ENCODE measurements at places on chromosomes 16 and 17.

DNA sequence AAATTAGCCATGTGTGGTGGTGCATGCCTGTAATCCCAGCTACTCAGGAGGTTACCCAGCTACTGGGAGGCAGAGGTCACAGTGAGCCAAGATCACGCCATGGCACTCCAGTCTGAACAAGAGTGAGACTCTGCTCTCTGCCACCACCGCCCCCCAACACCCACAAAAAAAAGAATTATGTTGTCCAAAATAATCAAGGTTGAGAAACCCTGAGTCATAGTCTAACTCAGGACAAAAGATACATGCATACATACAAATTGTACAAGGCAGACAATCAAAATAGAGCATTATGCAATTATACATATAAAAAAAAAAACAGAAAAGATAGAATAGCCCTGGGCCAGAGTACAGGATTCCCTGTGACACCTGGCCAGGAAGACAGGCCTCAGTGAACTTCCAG lies 6.6 kb upstream of the KPNB1 start:
- DNase-seq, result no peak

- no peak for DNase-seq
These were observed 1.1 kb downstream of the GLIS2 start for GRCh38 chr16:4316864-4317531.

GRCh38 chr17:62307196-62307595 lies 73.2 kb upstream of the EFCAB3 start:
- DNase-seq, result no peak

DNA sequence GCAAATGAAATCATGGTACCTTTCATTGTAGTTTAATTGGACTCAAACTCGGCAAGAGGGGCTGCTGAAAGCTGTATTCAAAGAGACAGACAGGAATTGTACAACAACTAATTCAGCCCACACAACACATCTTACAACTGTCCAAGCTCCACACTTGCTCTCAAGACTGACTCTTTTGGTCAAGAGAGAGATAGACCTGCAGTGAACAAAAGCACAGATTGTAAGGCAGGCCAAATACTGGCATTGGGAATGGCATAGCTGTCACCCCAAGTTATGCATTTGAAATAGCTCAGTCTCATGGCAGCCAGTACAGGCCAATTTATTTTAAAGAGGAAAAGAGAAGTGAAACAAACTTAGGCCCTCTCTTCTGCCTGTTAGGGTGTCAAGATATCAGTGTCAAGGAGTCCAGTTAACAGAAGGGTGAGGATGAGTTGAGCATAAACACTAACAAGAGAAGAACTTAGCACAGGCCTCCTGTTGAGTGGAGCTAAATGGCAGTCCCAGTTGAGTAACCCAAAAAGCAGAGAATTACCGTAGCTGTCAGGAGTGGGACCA lies 215.7 kb downstream of the IRX3 start:
- DNase-seq, result peak; percentile 5

DNA sequence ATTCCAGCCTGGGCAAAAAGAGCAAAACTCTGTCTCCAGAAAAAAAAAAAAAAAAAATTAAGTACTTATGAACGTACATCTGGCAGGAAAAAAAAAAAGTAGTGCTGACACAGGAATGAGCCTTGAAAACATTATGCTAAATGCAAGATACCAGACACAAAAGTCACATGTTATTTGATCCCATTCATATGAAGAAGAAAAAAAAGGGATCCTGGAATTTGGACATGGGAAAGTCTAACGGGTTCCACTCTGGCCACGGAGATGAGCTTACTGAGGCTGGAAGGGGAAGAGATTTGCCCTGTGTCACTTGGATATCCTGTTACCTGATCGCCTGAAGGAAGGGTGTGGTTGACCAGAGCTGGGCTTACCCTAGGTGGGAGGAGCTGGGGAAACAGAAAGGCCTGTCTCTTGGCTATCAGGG lies 251.9 kb downstream of the PARN start:
- DNase-seq, result no peak

DNA sequence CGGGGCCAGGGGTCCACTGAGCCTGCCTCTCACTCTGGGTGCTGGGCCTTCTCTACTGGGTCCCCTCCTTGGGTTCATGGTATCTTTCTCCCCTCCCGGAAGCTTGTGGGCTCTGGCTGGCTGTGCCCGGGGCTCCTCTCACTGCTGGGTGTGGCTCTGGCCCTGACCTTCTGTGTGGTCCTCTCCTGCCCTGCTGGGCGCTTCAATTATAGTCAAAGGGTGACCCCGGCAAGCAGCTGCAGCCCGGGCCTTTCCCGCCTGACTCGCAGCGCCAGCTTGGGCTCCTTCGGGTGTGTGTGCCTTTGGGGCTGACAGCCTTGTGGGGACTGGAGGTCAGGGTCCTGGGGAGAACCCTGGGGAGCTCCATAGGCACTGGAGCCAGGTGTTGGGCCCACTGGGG lies 54.2 kb upstream of the PVALEF start:
- DNase-seq, result no peak

DNA sequence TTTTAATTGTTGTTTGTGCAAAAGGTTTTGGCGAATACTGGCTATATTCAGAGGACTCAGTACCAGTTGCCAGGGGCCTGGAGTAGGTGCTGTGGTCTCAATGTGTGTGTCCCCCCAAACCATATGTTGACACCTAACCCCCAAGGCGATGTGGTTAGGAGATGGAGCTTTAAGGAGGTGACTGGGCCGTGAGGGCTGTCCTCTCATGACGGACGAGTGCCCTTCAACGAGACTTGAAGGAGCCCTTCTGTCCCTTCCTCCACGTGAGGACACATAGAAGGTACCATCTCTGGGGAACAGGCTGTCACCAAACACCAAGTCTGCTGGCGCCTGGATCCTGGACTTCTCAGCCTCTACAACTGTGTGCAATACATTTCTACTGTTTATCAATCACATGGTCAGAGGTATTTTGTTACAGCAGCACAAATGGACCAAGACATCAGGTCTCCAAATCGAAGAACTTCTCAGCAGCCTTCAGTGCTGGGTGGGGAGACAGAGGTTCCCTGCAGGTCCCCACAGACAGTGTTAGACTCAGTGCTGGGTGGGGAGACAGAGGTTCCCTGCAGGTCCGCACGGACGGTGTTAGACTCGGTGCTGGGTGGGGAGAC lies 24.8 kb upstream of the METRNL start:
- no peak for DNase-seq

DNA sequence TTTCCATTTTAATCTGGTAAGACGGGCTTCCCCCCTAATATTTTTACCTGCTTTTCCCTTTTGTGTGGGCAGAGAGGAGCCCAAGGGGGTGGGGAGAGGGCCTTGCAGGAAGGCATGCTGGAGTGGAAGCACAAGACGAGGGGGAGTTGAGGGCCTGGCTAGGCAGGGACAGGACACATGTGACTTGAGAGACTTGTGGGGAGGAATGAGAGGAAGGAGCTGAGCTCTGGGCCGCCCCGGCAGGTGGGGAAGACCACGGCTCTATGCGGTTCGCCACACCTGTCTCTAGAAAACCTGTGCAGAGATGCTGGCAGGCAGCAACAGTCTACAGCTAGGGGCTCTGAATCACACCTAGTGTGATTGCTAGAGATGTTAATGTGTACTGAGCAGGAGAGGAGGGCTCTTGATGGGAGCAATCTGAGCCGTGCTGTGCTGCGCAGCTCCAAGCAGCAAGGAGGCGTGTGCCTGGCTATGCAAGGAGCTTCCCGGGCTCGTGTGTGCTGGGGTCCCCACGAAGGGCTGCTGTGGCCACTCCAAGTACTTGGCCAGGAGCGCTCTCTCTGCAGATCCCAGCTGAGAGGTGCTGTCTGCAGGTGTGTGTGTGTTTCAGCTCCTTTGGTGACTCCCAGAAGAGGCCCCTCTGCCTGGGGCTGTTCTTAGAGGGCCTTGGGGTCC lies 50.2 kb downstream of the PDPK1 start:
- DNase-seq, result no peak

- no peak for DNase-seq
These were observed 225.3 kb upstream of the TBX2 start for GRCh38 chr17:61174310-61174709.

- no peak for DNase-seq
These were observed 126.6 kb downstream of the SOCS1 start for GRCh38 chr16:11129378-11129781.

DNA sequence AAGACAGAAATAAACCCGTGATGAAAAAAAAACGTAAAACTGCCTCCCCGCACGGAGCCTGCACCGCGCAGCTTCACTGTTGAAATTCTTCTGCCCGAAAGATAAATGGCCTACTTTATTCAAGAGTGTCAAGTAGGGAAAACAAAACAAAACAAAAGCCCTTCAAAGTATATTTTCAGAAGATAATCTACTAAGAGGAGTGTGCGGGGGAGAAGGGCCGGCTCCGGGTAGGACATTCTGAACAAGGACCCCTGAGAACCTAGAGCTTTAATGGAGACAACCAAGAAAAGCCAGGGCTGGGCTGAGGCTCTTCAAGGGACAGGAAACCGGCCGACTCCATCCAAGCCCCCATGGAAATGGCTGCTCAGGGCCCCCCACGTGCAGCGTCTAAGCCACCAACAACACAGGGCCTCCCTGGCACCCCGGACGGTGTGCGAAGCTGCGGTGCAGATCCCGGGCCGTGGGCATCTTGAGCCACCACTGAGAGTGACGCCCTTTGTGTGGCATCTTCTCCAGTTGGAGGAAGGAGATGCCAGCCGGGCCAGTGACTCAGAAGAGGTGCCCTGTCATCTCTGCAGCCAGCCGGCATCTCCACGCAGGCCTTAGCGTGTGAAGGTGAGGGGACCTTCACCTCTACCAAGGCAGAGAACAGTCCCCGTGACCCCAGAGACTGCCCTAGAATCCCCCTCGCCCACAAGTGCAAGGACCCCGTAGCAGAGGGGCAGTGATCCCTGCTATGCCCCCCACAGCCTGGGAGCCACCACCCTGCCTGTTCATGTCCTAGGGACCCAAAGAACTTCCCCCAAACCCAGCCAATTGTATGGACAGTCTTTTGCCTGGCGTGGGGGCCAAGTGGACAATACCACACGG lies 250.8 kb downstream of the C16orf95 start:
- no peak for DNase-seq

Data from GM12891 (cell line).